ENCODE measurements at places on chromosomes 4 and X.

DNA sequence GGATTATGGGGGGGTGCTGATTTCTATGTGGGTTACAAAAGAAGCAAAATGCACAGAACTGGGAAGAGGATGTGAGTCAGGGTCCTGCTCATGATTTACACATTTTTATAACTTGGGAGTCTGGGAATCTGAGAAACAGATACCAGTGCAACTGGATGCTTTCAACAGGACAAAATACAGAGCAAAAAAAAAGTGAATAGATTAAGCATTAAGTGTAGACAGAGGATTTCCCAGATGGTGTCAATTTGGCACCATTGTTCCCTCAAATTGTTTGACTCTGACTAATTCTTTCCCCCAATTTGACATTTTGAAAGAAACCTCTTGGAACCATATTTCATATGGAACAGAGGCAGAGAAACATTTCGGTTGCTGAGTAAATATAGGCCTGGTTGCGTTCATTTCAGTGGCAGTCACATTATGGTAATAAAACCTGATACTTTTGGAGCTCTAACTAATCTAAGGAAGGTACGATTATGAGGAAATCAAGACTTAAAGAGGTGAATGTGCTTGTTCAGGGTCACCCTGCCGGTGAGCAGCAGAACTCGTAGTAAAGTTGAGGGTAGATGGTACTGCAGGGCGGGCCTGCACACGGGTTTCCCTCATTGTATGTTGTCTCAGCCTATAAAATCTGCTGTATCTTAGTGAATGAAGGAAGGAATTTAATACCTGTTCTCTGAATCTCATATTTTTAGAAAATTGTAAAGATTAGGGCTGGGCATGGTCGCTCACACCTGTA lies 18.7 kb upstream of the CDKL5 start:
- no peak for DNase-seq

DNA sequence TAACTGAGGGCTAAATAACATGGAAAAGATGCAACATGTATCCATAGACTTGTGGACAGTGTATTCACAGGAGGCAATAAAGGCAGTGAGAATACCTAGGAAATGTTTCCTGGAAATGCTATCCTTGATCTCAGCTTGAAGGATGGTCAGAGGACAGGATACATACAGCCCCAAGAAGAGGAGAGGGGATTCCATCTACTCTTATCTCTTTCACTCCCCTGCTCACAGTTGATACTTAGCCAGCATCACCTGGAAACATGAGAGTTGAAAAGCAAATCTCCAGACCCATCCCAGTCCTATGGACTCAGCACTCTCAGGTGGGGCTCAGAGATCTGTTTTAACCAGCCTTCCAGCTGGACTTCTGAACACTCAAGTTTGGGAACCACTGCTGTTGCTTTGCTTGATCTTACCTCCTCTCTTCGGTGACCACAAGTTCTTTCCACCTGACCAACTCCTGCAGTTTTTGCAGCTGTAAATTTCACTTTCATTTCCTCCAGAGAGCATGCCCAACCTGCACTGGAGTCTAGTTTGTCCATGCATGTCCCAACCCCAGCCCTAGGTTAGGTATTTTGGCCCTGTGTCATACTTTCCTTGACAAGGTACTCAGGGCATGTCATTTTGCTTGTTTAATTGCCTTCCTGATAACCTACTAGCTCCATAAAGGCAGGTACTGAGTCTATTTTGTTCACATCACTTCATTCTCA lies 10.4 kb downstream of the RELL1 start:
- DNase-seq, result no peak

DNA sequence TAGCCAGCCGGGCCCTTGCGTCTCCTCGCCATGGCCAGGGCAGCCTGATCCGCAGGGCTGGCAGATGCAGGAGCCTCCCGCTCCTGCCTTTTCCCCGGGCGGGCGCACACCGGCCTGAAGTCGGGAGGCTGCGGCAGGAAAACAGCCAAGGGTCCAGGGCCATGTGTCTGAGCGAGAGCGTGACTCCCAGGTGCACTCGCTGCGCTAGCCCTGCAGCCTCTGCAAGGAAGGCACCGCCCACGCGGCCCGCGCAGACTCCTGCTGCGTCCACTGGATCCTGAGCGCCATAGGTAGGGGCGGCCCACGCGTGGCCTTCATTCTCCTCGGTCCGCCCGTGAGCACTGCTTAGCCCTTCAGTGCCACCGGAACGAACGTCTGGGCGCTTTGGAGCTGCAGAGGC lies 379.9 kb downstream of the TRAM1L1 start:
- no peak for DNase-seq

DNA sequence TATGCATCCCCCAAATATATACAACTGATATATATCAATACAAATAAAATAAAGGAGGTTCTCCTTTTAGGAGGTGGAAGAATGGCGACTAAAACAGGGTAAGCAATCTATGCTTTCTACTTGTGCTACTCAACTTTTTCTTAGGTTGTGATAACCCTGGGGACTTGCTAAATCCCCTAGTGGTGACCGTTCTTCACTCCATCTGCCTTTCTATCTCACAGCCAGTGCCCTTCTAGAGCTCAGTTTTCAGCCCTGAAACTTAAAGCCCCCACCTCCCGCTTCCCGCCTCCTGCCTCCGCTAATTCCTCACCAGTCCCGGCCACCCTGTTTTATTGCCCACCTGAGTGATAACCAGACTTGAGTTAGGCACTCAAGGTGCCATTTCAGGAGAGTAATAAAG lies 15.5 kb upstream of the ESX1 start:
- no peak for DNase-seq

DNA sequence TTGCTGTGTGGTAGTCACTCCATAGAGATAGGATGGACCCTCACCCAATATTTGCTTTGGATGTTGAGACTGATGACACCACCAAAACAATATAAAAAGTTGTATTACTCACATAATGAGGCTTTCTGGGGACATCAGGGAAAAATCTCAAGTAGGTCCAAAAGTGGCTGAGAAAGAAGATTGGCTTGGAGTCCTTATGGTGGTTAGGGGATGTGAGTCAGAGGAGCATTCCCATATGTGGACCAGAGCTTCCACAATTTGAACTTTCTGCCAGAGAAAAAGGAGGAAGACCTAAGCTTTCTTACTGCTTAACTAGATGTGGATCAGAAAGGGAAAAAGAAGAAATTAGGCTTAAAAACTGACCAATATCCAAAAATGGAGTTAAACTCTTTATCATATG lies 460.5 kb downstream of the SH3BGRL start:
- no peak for DNase-seq

- DNase-seq, result no peak
These were observed 92.3 kb upstream of the ADRA2C start for GRCh38 chr4:3673716-3674478.

GRCh38 chr4:83009529-83009928 lies 1.1 kb downstream of the LIN54 start:
- no peak for DNase-seq

DNA sequence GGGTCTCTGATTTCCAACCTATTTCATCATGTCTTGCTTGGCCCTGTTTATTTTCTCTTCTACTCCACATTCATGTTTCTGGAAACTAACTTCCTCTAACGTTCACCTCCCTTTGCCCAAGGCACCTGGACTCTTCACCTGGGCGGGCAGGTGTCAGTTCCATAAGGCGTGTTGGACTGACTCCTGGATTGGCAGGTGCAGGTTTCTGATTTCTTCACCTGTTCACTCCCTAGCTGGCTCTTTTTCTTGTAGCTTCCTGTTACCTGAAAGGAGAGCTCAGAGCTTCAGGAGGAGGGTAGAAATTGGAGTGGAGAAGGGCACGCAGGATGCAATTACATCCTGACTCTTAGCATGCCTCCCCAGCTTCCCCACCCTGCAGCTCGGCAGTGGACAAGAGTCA lies 350.8 kb upstream of the KLF3 start:
- DNase-seq, result no peak

- peak; percentile 31 for DNase-seq
These were observed 4.7 kb downstream of the FAM120C start for GRCh38 chrX:54178100-54178940.

DNA sequence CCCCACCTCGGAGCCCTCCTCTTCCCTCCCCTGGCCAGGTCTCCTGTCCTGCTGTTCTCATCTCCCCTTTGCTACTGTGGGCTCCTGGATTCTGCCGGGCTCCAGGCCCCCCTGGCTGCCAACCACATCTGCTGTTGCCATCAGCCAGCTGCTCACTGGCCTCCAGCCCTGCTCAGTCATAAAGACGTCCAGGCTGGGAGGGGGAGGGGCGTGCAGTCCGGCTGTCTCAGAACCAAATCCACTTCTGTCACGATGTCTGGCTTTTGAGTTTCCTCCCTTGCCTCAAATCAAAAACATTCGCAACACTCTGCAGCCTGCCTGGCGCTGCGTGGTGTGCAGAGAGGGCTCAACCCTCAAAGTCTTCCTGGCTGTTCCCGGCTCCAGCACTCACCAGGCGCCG lies 7.1 kb downstream of the RASL11B start:
- no peak for DNase-seq

- no peak for DNase-seq
These were observed 45.6 kb downstream of the WDR19 start for GRCh38 chr4:39227906-39228305.

GRCh38 chr4:123777373-123777772 lies 380.8 kb downstream of the SPRY1 start:
- DNase-seq, result no peak

GRCh38 chr4:29319663-29320340 lies 1400.4 kb upstream of the PCDH7 start:
- DNase-seq, result no peak

DNA sequence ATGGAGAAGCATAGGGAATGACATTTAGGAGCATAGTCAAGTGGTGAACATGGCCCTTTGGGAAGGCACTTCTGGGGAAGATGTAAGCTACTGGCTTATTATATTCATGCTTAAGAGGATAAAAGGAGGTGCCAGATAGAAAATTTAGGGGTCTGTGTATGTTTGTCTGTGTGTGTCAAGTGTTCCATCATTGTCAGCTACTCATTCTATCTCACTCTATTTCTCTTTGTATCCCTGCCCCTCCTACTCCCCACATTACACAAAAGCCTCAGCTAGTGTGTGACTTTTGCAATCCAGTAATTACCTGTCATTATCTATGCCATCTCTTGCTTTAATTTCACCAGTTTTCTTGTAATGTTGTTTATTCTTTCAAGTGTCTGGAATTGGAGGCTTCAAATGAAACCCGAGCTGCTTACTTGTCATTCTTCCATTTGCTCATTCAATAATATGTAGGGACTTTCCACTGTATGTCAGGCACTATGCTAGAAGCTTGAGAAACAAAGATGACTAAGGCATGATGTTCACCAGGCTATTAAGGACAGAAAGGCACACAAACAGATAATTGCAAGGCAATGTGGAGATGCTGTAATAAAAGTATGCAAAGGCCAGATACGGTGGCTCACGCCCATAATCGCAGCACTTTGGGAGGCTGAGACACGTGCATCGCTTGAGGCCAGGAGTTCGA lies 229.8 kb upstream of the TEX13C start:
- no peak for DNase-seq

DNA sequence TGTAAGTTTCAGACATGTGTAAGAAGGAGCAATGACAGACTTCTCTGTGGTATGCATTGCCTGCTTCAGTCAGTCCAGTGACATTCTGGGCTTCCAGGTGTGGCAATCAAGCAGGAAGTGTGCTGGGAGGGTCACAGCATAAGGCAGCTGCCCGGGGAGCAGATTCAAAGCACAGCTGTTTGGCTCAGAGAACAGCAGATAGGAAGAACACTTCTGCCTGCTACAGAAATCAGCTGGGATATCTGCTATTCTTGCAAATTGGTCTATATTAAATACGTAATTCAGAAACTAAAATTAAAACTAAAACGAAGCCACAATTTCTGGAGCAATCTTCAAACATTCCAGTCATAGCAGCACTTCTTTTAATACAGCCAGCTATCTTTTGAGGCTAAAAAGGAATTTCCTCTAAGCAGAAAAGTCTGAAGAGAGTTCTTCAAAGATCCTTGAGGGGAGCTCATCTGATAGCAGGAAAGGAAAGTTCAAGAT lies 47.5 kb upstream of the GALNT7 start:
- no peak for DNase-seq

DNA sequence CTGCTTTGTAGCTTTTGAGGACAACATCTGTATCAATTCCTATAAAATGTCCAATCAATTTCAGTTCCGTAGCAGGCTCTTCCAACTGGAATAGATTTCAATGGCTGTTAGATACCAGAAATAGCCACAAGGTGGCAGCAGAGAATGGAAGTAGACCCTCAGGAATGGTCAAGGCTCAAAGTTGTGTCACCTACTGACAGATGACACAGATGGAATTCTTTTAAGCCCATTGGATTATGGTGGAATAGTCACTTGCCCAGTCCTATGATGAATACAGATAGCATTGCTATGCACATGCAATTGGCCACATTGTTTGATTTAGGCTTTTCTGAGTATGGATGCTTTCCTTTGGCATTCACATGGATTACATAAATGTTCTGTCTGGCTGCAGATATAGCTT lies 130.4 kb upstream of the RADX start:
- no peak for DNase-seq

GRCh38 chrX:155334486-155335336 lies at the start of gene CLIC2:
Gene CLIC2, minus strand, starts transcription at chrX:155334614. Its CDS starts 187 bp downstream, at chrX:155334427.
- DNase-seq, result no peak

GRCh38 chrX:155235891-155236290 lies 19.6 kb downstream of the VBP1 start:
- no peak for DNase-seq

DNA sequence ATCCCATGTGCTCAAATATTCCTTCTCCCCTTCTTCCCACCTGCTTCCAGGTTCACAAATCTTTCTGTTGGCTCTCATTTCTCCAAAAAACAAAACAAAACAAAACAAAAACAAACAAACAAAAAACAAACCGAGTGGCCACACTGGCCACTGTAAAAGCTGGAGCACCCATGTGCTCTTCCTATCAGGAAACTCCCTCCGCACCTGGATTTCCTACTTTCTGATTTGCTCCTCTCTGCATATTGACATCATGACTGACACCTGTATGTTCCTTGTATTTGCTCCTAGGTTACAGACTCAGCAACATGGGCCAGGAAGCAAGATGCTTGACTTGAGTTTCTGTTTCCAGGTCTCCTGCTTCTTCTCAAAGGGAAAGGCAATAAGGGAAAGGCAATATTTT lies 258.8 kb downstream of the GPC3 start:
- no peak for DNase-seq

GRCh38 chr4:37665333-37666320 lies 20.5 kb downstream of the RELL1 start:
- no peak for DNase-seq

- no peak for DNase-seq
These were observed 231.6 kb downstream of the TLL1 start for GRCh38 chr4:166104623-166105022.
